Activated naive CD4-positive, alpha-beta T cell treated with anti-CD3 and anti-CD28 coated beads, Interleukin-2, amount 50 U/mL, for 16 hours (primary cell): ENCODE measurements at places on chromosomes 16 and 17.

DNA sequence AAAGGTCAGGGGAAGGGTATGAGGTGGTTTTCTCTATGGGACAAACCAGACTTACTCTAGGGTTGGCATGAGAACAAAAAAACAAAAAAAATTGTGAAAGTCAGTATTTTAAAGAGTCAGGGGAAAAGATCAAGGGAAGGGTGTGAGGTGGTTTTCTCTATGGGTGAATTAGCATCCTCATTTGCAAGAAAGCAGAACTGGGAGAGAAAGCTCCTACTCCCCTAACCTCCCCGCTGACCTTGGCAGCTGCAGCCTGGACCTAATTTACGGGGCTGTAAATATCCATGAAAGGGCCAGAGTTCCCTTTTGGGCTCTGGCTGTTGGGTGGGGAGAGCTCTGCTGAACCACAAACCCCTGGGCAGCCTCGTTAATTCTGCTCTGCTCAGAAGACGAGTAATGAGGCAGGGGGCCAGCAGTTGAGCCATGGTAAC, 10.6 kb downstream of the RHBDL3 start:
- DNase-seq, result no peak

GRCh38 chr17:38587947-38588787, 17.6 kb downstream of the SRCIN1 start:
- DNase-seq, result no peak

DNA sequence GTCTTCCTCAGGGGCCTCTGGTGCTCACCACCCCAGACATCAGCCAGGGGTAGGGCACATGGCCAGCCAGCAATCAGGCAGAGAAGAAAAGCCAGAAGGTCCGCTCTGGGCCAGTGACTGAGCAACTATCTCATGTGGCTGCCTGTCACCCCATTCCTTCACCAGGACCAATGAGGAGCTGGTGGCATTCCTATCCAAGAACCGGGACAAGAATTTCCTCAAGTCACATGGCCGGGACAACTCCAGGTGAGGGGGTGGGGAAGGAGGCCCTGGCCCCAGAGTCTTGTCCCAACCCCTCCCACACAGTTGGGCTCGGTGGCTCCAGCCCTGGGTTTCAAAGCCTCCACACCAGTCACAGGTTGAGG, 9.4 kb downstream of the XYLT2 start:
- no peak for DNase-seq

- no peak for DNase-seq
These were observed 8.2 kb downstream of the USP22 start for GRCh38 chr17:21034340-21035235.

- DNase-seq, result no peak
These were observed 19.5 kb downstream of the ATP2A3 start for GRCh38 chr17:3944485-3945388.
